ENCODE measurements at places on chromosomes 13 and 19.

DNA sequence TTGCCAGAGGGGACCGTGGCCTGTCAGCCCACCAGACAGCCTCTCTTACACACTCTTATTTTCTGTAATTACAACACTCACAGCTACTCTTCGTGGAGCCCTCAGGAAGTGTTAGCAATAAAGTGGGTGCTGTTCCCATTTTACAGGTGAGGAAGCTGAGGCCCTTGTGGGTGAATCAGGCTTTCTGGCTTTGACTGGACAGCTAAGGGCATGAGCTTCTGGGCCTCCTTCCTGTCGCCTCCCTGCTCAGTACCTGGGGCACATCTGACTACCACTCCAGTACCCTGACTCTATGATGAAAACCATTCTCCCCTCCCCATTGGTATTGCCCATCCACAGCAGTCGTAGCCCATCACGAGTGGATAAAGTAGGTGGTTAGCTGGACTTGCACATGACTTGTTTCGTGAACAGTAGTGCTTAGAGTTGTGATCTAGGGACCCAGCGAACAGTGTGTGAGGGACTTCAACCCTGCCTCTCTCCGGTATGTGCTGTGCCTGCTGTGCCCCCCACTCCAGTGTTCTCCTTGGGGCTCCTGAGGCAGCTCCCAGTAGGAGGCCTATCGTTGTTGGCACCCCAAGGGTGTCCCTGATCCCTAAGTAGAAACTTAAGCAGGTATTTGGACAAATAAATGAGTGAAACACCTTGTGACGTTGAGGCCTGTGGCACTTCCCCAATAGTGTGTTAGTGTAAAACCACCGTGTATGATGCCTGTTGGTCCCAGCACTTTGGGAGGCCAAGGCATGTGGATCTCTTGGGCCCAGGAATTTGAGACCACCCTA, 38.6 kb downstream of the GATAD2A start:
- no peak for DNase-seq

DNA sequence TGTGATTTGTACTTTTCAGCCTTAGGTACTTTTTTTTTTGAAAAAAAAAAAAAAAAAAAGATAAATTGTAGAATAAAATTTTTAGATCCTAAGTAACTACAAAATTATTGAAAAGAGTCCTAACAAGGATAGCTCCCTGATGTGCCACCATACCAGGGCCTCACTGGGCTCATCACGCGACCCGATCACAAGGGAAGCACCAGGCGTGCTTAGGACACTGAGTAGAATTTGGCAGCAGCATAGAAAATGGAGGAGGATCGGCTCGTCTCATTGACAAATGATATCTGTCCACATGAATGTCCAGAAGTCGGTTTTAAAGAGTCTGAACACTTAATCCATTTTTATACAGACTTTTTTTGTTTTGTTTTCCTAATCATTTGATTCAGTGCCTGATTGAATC, 179.0 kb downstream of the STK24 start:
- DNase-seq = no peak

- peak; percentile 63 for DNase-seq
Measured at GRCh38 chr19:3818466-3818865, 32.3 kb upstream of the MATK start.

DNA sequence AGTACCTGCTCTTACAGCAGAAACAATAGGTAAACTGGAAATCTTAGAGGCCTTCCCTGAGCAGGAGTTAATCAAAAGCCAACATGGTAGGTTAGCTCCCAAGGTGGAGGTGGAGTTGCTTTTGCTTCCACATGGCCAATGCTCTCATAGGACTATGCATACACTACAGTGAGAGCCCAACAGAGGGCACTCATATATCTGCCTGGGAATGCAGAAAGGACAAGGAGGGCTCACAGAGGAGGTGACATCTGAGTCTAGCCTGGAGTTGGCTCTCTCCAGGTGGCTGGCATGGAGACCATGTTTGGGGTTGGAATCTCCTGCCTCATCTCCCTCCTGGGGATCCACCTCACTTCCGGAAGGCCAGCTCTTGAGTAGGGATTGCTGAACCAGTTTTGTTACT, 34.6 kb downstream of the ATP8A2 start:
- DNase-seq = no peak

DNA sequence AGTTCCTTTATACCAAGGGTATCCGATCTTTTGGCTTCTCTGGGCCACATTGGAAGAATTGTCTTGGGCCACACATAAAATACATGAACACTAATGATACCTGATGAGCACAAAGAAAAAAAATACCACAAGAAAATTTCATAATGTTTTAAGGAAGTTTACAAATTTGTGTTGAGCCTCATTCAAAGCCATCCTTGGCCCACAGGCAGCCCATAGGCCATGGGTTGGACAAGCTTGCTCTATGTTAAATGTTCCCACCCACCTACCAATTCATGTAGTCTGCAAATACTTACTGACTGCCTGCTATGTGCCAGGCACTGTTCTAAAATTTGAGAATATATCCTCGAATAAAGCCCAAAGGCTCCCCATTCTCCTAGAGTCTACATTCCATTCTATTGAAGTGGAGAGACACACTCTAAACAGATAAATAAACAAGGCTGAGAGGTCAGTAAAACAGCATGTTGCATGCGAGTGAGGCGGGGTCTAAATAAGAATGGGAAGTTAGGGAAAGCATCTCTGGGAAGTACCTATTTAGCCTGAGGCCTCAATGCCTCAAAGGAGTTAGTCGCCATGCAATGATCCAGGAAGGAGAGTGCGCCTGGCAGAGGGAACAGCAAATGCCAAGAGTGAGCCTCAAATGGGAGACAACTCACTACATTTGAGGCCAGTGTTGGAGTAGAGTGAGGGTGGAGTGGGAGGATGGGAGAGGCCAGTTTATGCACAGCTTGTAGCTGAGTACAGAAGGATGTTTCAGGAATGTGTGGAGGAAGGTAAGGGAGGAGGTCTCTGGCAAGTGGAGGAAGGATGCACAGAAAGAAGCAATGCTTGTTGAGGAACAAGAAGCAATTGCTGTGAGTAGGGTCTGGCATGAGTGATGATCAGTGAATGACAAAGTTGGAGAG, 52.5 kb upstream of the CLDN10 start:
- DNase-seq = no peak
